Stimulated activated CD4-positive, alpha-beta T cell treated with anti-CD3 and anti-CD28 coated beads, Interleukin-15, amount 100 ng/mL, for 48 hours (primary cell): ENCODE measurements at places on chromosomes 5 and 9.

DNA sequence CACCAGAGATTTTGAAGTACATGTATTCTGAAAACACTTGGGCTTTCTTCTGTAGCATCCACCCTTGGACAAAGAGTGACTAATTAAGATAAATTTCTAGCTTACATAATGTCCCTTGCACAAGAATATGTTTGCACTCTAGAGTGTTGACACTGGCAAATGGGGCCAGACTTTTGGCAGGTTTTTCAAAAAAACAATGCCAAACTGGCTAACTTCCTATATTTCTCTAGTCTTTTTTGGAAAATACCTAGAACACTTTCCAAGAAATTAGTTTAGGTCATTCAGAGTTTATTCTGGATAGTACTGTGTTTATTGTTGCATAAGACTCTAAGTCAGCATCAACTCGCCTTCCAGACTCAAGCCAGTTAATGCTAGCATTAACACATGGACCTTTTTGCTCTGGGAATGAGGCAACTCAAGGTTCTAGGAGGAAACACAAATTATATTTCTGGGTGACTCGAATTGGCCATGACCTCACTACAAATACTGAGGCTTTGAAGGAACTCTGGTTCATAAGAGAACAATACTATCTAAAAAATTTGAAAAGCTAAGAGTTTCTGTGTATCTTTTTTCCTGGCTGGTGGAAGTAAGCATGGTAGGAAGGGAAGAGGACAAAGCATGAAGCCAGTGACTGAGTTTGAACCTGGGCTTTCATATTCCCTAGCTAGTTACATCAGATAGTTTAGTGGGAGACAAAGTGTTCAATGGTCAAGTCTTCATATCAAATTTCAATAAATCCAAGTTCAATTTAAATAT is 101.6 kb downstream of the NREP start:
- no peak for DNase-seq

- DNase-seq: no peak
These were observed 256.8 kb upstream of the ADAMTS16 start for GRCh38 chr5:4883360-4883759.

GRCh38 chr5:1502737-1503120 is 21.0 kb downstream of the LPCAT1 start:
- DNase-seq: no peak

GRCh38 chr5:40021007-40021406 is 596.2 kb upstream of the DAB2 start:
- no peak for DNase-seq

- no peak for DNase-seq
These were observed 9.1 kb upstream of the RFK start for GRCh38 chr9:76403352-76403751.

DNA sequence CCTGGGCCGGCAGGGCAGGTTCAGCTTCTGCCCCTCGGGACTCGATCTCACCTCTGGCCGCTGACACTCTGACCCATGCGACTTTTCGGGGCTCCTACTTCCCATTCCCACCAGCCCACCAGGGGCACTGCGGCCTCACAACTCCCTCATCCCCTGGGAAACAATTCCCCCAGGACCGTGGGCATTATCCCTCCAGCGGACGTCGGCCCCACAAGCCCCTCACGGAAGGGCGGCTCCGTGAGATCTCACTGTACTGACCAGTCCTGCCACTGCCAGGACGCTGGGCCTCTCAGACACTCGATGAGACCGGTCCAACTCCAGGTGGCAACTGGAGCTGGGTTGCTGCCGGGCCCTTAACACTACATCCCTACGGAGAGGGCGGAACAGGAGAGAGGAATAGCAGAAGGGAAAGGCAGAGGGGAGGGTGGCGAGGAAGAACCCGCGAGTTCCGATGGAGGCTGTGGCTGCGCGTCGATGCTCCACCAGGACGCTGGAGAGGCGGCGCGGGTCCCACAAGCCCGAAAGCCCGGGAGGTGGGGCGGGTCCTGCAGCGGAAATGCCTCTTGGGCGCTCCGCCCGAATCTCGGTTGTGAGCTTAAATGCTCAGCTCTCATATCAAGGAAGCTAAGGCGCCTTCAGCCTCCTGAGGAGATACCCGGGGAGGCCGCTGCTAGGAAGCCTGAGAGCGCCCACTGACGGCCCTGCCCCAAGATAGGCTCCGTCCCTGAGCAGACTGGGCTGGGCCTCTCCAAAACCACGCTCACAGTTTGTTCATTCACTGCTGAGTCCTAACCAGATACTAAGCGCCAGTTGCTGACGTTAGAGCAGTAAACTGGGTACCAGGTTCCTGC is 36.3 kb downstream of the VCP start:
- DNase-seq: peak; percentile 25

- no peak for DNase-seq
These were observed 28.4 kb downstream of the ERP44 start for GRCh38 chr9:100070104-100071041.

GRCh38 chr9:121115466-121115865 is 40.7 kb downstream of the CNTRL start:
- DNase-seq: no peak

- DNase-seq: no peak
These were observed 30.1 kb upstream of the SLC12A2 start for GRCh38 chr5:128053291-128053954.

- no peak for DNase-seq
These were observed 151.0 kb upstream of the PAPPA start for GRCh38 chr9:116002624-116003023.

DNA sequence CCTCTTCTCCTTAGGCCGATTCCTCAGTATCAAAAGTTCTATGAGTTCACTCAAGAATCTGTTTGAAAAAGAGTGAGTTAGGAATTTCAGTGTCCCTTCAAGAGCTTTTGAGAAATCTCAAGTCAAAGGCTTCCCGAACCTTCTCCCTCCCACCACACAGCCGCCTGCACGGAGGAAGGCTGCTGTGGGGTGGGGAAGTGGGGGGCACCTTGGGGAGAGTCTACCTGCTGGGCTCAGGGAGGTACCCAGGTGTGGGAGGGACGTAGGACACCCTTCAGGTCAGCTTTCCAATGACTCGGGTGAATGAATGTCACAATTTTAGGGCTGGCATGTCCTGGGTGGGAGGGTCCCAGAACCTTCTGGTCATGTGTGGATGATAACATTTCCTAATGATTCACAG is 17.5 kb downstream of the CXCL14 start:
- DNase-seq: no peak

- DNase-seq: no peak
These were observed 56.0 kb upstream of the FAM174A start for GRCh38 chr5:100479079-100479688.

GRCh38 chr9:2291980-2292704 is 277.0 kb downstream of the SMARCA2 start:
- no peak for DNase-seq

GRCh38 chr9:93263334-93264229 is 79.6 kb downstream of the WNK2 start:
- DNase-seq: no peak

- no peak for DNase-seq
These were observed 84.9 kb upstream of the MEF2C start for GRCh38 chr5:88967633-88968585.

- no peak for DNase-seq
These were observed 203.1 kb downstream of the BRINP1 start for GRCh38 chr9:119166096-119166495.

GRCh38 chr9:117868594-117868993 is 164.4 kb downstream of the TLR4 start:
- DNase-seq: no peak
